Activated gamma-delta T cell treated with Interleukin-2 at 50 U/mL for 16 hours (primary cell): ENCODE measurements at places on chromosomes 12 and 14.

- DNase-seq: no peak
Measured at GRCh38 chr12:25811656-25812126, 146.8 kb upstream of the RASSF8 start.

DNA sequence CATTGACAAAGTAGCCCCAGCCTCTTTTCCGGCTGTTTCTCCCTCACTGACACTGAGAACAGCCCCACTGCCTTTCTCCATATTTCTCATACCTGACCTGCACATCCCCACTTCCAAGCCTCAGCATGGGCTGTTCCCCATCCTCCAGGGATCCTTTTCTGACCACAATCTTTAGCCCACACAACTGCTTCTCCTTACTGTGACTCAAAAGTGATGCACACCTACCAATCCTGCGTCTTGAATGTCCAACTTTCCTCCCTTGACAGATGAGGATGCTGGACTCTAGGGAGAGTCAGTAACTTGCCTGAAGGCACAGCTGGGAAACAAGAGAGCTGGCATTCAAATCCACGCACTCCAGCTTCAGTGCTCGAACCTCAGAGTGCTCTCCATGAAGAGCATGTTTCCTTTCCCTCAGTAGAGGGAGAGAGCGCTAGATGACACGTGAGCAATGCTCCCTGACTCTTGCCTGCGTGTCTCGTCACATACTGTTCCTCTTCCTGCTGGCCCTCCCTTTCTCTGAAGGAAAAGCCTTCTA lies 75.6 kb downstream of the NTF3 start:
- DNase-seq: no peak

DNA sequence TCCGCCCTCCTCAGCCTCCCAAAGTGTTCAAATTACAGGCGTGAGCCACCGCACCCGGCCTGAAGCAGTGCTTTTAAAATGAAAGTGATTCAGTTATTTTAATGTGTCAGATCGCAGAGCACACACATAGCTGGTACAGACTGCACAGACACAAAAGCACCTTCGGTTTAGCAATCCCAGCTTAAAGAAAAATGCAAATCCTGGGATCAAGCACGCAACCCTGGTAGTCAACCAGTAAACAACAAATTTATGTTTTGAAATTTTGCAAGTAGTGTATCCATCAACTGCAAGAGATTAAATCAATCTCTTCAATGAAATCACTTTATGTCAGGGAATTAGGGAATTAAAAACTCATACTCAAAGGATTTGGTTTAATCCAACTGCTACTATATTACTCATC lies 28.4 kb downstream of the SLC38A1 start:
- no peak for DNase-seq

- no peak for DNase-seq
Measured at GRCh38 chr14:32197919-32198318, 3.9 kb upstream of the RNU6-7 start.

DNA sequence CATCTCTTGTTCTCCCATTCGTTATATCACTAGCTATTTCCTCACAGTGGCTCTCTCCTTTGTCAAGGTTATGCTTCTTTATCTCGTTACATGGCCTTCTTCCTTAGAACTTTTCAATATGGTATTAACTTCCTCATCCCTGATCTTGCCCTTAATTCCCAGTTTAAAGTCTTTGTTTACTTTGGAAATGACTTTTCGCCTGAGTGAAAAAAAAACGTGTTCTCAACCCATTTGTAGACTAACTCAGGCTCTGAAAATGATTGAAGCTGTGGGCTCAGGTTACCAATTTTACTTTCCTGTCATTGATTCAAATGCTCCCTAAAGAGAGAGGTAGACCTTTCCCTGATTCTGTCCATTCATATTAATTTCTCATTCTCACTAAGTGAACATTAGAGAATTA lies 135.2 kb downstream of the NUBPL start:
- no peak for DNase-seq

GRCh38 chr12:93877446-93877845 lies 200.3 kb downstream of the CRADD start:
- DNase-seq: no peak

DNA sequence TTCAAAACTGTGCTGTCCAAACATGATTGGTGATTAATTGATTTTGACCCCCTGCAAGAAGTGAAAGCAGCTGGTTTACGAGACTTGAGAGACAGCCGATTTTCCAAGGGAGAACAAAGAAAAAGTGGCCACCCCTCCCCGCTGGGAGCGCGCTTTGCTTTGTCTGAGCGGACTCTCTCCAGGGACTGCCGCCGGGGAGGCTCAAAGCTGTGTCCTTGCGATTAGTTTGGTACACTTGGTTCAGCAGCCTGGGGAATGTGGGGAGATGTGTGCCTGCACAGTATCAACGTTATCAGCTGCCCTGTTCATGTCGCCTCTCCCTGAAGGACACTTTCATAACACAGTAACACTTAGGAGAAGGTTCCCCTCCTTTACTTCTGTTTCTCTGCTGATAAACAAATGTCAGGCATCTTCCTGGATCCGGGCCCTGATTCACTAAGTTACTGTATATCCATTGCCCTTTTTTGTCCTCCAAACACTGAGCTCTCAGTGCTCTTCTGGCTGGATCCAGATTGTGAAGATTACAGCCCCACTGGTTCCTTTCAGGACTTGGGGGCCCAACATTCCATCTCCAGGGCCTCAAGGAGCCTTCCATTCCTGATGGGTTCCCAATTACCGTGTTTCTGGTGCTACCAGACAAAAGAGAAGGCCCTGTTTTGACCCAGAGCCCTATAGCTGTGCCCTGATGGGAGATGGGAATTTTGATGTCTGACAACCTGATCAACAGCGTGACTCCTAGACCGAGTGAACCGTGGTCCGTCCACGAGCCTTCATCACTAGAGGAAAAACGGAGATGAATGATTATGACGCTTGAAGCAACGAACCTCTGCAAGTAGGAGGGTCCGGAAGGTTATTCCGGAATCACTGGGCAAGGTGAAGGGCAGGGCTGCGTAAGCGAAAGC lies 31.7 kb upstream of the TUBA1C start:
- no peak for DNase-seq

- DNase-seq: no peak
Measured at GRCh38 chr14:65461730-65462129, 49.2 kb downstream of the FUT8 start.

GRCh38 chr12:29320295-29321085 lies 60.5 kb downstream of the ERGIC2 start:
- no peak for DNase-seq

DNA sequence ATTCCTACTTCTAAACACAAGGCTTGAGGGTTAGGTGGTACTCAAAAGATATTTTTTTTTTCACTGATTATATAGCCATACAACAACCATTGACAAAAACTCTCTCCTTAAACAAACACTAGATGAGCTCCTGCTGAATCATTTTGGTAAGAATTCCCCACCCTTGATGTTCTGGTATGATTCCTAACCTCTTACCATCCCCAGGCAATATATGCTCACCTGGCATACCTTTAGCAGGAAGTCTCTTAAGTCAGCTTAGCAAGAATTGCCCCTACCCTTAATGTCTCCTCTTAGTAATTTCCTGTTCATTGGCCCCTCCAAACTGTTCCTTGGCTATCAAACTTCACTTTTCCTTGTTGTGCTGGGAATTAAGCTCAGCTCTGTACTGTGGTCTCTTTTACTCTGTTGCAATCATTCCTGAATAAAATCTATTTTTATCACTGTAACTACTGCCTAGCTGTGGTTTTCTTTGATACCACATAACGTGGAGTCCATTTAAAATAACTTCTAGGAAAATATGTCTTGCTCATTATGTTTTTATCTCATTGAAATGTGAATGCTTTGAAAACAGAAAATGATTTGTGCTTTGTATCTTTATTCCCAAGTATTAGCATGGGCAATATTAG lies 712.6 kb downstream of the SLC16A7 start:
- no peak for DNase-seq

DNA sequence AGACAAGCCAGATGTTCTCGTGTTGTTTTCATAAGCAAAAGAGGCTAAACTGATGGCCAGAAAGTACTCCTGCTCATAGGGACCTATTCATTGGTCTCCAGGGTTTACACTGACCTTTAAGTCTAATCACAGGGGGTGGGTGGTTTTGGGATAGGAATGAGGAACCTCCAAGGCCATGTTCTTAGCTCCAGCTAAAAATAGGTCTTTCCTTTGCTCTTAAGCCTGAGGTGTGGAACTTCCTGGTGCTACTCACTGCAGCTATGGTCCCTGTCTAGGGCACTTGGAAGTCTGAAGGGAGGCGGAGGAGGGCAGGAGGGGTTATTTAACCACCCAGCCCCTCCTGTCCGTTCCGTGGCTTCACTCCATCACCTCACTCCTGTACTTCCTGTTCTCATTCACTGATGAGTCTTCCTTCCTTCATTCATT lies 18.6 kb downstream of the GPRC5A start:
- no peak for DNase-seq

- no peak for DNase-seq
Measured at GRCh38 chr12:91874086-91874865, 271.4 kb downstream of the BTG1 start.

GRCh38 chr12:57229634-57230380 lies at the start of gene SHMT2:
Gene SHMT2 (plus strand): TSS chr12:57229711. CDS start chr12:57229779, 68 bp downstream.
- peak; percentile 90 for DNase-seq

- no peak for DNase-seq
Measured at GRCh38 chr12:12017135-12017581, 53.6 kb upstream of the BCL2L14 start.

DNA sequence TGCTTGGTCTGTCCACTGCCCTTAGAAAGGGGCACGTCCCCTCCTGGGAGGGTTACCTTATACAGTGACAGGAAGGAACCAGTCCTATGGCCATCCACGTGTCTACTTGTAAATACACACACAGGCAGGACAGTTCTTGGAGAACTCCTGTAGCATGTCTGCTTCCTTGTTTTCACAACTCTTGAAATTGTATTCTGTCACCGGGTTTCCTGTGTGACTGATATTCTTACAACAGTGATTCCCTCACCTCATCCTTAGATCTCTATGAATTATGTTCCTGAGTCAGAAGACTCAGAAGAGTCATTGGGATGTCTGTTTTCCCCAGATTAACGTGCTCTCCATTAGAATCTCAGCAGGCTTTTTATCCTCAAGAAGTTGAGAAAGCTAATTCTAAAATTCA lies 44.1 kb upstream of the DYNC1H1 start:
- DNase-seq: no peak

DNA sequence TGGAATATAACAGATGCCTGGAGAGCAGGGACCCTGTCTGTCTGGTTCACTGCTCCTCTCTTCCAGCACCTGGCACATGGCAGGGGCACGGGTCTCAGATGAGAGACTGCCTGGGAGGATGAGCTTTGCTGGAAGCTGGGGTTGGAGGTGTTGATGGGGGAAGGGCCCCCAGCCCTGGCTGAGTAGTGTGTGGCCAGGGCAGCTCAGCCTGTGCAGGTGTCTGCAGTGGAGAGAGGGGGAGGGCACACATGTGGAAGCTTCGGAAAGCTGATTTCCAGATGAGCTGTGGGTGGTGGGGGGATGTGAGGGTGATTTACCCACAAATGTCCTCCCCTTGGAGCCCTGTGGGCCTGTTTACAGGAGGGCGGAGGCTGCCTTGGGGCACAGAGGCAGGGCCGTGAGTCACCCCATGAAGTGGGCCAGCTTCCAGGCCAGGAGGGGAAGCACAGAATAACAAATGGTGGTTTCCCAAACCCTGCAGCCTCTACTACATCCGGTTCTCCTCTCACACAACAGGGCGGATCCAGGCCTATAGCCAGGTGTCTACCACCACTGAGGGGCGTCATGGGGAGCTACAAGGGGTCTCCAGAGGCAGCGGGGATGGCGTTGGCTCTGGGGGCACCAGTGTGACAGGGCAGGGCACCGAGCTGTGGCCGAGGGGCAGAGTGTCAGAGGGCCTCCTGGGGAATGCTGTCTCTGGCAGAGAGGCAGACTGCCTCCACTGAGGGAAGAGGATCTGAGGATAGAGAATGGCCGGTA lies 11.0 kb downstream of the KRT7 start:
- peak; percentile 24 for DNase-seq

DNA sequence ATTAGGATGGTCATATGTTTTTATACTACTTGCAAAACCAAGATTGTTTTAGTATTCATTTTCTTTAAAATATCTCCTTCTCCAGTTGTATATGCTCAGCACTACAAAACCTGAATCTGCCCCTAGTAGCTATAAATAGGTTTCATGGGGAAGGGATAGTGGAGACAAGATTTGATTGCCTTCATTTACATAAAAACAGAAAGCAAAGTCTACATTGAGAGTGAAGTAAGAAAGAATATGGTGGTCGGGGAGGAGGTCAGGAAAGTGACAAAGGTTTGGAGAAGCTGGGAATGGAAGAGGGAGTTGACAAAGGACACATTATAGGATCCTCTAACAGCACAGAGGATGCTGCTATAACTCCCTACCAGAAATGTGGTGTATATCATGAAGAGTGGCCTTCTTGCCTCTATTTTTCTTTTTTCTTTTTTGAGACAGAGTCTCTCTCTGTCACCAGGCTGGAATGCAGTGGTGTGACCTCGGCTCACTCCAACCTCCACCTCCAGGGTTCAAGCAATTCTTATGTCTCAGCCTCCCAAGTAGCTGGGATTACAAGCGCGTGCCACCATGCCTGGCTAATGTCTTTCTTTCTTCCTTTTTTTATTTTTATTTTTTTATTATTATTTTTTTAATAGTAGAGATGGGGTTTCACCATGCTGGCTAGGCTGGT lies 6.6 kb upstream of the LRP6 start:
- DNase-seq: no peak

DNA sequence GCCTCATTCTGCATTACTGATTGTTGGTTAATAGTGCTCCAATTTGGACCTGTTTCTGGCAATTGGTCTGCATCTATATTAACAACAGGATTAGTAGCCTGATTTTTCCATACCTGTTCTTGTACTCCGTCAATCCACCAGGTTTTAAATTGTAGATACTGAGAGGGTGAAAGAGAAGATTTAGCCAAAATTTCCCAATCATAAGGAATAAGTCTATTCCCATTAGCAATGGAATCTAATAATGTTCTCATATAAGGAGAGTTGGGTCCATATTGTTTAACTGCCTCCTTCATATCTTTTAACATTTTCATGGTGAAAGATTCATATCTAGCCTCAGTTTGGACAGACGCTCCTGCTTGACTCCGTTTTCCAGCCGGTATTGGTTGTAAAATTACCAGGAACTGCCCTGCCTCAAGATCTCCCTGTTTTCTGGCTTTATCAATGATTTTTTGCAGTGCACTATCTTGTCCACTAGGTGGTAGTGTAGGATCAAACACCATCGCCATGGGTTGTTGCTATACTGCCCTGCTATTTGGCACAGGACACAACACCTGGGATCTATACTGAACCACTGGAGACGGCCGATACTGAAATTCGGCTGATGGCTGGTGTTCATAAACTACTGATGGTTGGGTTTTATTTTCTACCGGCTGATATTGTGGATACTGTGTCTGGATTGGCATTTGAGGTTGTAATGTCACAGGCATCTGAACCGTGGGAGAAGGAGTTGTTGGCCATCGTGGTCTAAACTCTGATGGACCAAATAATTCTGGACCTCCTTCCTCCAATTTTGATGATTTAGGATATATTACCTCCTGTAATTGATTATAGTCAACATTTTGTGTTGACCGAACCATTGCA lies 25.2 kb downstream of the DHRS4L2 start:
- peak; percentile 46 for DNase-seq

- no peak for DNase-seq
Measured at GRCh38 chr12:100164153-100164704, 21.6 kb upstream of the BLTP3B start.
